AG08395 (cell line): ENCODE measurements at places on chromosomes 4 and X.

- DNase-seq, result no peak
These were observed 130.9 kb downstream of the TMEM164 start for GRCh38 chrX:110133735-110134370.

DNA sequence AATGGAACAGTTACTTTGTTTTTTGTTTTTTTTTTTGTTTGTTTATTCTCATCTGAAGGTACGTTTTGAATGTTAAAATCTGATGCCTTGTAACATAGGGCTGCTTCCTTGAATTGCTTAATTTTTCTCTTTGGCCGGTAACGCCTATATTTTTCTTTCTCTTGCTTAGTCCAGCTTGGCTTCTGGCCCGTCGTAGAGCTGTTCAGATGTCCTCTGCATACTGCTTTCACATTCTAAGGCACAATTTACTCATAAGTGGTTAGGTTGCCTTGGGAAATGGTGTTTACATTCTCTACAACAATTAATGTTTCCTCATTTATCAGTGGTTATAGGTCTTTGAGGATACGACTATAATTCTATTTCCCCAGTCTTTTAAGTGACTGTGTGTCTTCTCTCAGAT, 7.9 kb downstream of the NONO start:
- DNase-seq, result no peak

DNA sequence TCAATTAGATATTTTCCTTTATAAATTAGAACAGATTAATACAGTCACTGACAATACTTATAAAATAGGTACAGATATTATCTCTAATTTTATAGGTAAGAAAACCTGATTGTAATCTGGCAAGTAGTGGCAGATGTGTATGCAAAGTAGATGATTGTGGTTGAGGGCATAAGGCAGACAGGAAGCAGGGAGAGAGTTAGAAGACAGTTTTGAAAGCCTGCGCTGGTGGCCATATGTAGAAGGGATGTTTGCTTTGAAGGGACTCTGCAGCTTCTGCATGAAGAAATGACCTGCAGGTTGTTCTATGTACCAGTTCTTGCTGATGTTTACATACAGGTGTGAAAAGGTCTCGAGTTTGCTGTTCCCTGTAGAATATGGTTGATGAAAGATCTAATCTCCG, 416.3 kb upstream of the SLIT2 start:
- no peak for DNase-seq

DNA sequence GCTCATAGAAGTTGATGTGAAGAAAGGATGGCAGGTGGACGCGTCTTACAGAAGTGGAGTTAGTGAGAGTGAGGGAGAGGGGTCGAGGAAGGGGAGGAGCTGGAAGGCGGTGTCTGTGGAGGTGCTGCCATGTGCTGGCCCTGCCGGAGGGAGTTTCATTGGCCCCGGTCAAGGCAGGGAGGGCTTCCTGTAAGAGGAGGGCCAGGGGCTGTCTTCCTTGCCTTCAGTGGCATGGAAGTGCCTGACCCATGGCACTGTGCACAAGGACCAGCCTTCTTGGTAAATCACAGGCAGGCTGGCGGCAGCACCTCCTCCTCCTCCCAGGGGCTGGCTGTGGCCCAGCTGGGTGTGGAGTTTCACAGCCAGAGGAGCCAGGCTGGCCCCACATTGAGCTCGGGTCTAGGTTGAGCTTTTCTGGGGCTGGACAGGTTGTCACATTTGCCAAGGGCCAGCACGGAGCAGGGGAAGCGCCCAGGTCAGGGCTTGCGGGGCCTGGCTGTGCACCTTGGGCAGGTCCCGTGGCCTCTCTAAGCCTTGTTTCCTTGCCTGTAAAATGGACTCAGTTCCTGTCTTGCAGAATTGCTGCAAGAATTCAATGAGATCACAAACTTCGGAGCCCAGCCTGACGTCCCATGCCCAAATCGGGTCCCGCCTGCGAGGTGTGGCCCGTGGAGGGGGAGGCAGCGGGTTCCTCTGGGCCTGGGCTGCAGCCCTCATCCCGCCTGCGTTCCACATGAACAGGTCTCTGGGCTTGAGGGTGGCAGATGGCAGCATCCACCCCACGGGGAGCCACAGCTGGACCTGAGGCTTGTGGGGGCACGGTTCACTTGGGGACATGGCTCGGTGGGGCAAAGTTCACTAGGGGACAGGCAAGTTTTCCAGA, 7.0 kb downstream of the HTRA3 start:
- DNase-seq, result peak; percentile 59

- DNase-seq, result no peak
These were observed 108.3 kb downstream of the JADE1 start for GRCh38 chr4:128917781-128918180.

- DNase-seq, result peak; percentile 83
These were observed 641 bp upstream of the NCBP2L start for GRCh38 chrX:107776649-107777535.

DNA sequence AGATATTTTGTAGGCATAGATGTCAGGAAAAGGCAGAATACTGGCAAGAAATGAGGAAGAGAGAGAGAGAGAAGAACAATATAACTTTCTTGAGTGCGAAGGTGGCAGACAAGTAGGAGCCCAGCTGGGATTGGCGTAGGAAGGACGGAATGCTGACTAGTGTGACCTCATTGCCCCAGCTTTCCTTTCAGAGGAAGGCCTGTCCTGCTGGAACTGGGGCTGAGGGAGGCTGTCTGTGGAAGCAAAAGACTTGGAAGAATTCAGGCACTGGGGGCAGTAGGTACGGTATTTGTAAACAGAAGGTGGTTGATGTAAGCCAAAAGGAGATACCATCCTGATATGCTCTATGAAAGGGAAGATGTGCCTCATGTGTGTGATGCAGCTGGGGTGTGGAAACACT, 818.4 kb downstream of the ADGRL3 start:
- no peak for DNase-seq

GRCh38 chr4:87321888-87322287, 794 bp downstream of the HSD17B13 start:
- DNase-seq, result no peak

- no peak for DNase-seq
These were observed 18.0 kb upstream of the PDHA2 start for GRCh38 chr4:95821867-95822266.

DNA sequence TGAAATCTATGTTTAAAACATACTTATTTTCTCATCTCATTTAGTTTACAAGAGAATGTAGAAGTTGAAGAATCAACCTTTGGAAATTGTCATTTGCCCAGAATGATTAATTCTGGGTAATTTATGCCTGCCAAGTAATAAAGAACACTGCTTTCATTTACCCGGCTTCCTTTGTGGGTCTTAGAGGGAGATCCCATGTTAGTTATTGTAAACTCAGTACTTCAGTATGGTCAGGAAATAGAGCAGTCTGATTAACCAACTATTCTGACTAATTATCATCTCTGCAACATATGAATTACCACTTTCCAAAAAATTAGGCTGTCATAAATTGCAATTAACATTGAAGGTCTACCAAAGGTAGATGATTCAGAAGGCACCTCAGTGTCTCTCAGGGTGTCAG, 324.5 kb downstream of the HNRNPD start:
- no peak for DNase-seq

GRCh38 chr4:139556071-139556723, at the start of gene SETD7:
Gene SETD7 (minus strand): TSS chr4:139556219. CDS start chr4:139556137, 82 bp downstream.
- peak; percentile 70 for DNase-seq

GRCh38 chr4:5051278-5052203, at the start of gene STK32B:
Gene STK32B (plus strand): TSS chr4:5051480.
- DNase-seq, result peak; percentile 81

DNA sequence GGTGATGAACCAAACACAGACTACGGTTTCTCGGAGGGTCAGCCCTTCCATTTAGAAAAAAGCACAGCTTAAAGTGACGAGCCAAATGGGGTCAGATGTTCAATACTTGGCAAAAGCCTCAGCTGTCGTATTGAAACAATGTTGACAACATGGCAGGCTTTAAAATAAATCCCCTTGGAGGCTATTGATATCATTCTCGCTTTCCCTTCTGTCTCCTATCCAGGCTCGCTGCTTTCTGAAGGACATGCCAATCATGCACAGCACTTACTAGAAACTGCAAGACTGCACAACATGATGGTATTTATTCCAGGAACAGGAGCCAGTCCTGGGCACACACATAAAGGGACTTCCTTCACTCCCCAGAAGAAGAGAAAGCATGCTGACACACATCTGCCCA, 137.9 kb downstream of the SLC7A11 start:
- no peak for DNase-seq

- peak; percentile 70 for DNase-seq
These were observed 151.8 kb downstream of the CCNG2 start for GRCh38 chr4:77308843-77309242.

GRCh38 chr4:105126311-105127169, 20.1 kb upstream of the TET2 start:
- DNase-seq, result no peak

GRCh38 chr4:185774845-185775680, 36.9 kb downstream of the SORBS2 start:
- peak; percentile 85 for DNase-seq

DNA sequence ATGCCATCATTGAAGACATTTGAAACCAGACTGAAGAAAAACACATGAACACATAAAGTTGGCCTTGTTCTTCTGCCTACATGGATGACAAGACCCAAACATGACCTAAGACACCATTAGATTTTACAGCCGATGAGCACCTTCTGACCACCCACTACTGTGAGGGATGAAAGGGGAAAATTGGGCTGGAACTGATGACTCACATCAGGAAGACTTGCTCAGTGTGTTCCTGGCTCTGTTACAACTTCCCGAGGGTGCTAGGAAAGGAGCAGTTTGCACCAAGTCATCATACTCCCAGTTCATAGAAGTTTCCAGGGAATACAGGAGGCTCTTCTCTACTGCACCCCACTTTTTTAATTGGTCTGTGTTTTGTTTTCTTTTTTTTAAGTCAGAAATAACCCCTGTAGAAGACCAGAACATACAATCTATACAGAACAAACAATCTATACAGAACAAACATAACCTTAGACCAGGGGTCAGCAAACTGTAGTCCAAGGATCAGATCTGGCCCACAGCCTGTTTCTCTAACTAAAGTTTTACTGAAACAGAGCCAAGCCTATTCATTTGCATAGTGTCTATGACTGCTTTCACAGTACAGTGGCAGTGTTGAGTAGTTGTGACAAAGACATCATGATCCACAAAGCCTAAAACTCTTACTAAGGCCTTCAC, 25.3 kb downstream of the BTC start:
- DNase-seq, result no peak
